RCC 7860 (cell line): ENCODE measurements at places on chromosomes 13 and 19.

DNA sequence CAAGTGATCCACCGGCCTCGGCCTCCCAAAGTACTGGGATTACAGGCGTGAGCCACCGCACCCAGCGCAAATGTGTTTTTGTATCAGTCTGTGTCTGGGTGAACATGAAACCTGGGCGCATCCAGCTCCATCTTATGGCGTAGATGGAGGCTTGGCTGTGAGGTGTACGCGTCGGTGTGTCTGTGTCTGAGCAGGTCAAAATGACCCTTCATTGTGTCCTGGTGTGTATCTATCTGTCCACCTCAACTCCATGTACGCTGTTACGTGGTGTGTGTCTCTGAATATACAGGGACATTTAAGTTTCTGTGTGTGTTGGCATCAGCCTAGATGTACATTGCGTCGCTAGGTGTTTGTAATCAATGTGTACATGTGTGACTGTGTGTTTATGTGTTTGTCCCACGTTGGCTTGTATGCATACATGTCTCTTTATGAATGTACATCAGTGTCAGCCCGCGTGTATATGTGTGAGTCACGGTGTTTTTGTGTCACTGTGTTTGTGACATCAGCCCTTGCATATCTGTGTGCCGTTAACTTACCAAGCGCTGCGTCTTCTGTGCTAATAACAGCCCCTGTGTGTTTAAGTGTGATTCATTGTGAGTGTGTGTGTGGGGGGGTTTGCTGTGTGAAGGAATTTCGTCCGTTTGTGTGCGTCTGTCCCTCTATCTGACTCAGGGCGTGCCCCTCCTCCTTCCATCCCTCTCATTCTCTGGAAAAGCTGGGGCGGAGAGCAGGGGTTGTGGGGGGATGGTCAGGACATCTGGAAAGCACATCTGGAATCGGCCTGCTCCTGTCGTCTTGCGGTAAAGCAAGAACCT is 6.4 kb downstream of the AXL start:
- DNase-seq = peak; percentile 99

DNA sequence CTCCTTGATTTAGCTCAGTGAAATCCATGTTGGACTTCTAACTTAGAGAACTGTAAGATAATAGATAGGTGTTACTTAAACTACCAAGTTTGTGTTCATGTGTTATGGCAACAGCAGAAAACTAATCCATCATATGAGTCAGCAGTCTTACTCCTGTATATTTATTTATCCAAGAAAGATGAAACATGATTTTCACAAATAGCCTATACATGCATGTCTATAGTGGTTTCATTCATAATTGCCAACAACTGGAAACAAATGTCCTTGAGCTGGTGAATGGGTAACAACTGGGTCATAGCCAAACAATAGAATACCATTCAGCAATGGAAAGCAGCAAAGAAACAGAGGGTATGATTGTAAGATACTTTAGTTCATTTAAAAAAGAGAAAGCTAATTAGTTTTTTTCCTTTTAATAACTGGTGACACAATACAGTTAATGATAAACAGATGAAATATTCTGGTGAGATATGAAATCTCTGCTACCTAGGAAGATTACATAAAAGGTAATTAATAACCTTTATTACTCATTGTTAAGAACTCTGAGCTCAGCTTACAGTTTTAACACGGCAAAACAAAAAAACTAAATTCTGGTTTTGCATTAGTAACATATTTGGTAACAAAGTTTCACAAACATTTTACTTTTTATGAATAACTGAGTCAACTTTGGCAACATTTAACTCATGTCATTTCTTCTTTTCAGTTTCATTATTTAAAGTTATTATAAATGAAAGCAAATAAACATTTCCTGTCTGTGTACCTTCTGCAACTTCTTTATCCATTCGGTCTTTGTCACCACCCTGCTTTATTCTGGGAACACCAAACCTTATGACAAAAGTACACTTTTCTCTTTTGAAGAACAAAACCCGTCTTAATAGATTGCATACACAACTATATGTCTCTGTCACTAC is 181.3 kb downstream of the LIG4 start:
- no peak for DNase-seq

DNA sequence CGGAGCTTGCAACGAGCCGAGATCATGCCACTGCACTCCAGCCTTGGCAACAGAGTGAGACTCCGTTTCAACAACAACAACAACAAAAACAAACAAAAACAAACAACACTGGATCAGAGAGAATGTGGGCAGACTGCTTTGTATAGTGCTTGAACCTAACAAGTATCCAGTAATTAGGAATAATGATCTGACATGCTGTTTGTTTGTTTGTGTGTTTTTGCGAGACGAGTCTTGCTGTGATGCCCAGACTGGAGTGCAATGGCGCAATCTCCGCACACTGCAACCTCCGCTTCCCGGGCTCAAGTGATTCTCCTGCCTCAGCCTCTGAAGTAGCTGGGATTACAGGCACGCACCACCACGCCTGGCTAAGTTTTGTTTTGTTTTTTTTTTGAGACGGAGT is 14.0 kb downstream of the SAE1 start:
- no peak for DNase-seq

DNA sequence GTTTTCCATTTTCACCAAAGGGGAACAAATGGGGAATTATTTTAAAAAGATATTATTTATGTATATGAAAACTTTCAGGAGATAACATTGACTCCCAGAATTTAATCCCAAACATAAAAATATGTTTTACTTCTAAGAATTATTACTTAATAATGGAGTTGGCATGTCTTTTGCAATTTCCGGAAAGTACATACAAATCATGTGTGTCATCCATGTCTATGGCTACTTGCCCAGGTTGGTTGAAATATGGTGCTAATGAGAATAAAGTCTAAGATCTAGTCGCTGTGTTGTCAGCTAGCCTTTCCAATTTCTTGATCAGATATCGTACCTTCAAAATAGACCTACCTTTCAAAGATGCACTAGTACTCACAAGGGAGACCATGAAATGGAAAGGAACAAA is 1003.2 kb upstream of the PCDH20 start:
- no peak for DNase-seq

- no peak for DNase-seq
These were observed 46.6 kb downstream of the GARRE1 start for GRCh38 chr19:34300962-34301361.

- no peak for DNase-seq
These were observed 177.2 kb downstream of the LMO7 start for GRCh38 chr13:75813323-75813722.

GRCh38 chr19:45927565-45928261 is 13.1 kb upstream of the NANOS2 start:
- DNase-seq = peak; percentile 61

- no peak for DNase-seq
These were observed 113.3 kb upstream of the KL start for GRCh38 chr13:32902874-32903273.

DNA sequence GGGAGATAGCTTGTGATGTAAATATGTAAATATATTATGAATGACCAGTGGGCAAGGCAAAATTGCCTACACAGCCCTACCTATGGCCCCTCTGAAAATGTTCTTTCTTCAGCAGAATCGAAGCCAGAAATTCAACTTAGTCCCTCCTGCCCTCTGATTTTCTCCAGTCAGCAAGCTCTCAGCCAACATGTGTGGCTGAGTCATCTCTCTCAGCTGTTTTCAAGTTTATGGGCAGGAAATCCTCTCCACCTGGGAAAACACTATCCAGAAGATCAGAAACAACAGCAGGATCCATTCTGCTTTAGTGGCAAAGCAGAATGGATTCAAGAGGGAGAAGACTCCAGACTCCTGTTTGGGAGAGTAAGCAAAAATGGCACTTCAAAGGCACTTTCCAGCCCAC is 8.9 kb upstream of the ZNF527 start:
- DNase-seq = no peak

DNA sequence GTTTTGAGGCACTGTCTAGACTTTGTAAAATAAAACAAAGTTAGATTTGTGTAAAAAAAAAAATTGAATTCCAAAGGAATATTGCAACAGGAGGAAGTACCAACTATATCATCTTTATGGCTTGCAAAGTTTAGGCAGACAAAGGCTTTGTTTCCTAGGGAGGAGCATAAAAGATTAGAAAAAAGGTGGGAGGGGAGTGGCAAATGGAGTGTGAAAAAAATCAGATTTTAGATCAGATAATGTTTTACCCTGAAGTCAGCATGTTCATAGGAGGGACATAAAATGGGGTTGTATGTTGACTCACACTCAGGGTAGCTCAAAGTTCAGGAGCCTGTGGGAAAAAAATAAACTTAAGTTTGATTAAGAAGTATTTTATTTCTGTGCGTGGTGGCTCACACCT is 3.7 kb downstream of the ZNF85 start:
- no peak for DNase-seq

GRCh38 chr13:46388846-46389245 is 1.8 kb upstream of the RUBCNL start:
- no peak for DNase-seq

GRCh38 chr13:30978981-30979956 is 46.8 kb downstream of the TEX26 start:
- DNase-seq = no peak

DNA sequence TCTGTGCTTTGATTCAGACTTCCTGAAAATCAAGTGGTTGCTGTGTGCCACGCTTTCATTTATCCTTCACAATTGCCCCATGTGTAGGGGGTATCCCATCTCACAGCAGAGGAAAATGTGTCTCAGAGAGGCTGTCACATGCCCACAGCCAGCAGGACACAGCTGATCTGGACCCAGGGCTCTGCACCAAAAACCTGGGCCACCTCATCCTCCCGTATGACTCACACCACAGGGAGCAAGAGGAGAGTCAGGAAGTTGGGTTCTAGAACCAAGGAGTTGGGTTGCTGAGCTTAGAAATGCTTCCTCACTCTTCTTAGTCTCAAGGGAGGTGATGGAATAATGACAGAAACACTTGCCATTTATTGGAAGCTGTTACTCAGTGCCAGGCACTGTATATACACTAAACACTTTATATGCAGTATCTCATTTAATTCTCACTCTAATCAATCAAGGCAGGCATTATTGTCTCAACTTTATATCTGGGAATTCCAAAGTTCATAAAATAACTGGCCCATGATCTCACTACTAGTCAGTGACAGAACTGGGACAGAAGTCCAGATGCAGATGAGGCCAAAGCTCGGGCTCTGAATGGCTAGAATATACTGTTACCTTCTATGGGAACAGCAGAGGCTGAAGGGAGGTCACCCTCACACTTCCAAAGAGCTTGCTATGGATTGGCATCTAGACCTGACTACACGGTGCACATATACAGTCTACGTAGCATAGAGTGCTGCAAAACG is 47.7 kb upstream of the ATP12A start:
- DNase-seq = no peak

DNA sequence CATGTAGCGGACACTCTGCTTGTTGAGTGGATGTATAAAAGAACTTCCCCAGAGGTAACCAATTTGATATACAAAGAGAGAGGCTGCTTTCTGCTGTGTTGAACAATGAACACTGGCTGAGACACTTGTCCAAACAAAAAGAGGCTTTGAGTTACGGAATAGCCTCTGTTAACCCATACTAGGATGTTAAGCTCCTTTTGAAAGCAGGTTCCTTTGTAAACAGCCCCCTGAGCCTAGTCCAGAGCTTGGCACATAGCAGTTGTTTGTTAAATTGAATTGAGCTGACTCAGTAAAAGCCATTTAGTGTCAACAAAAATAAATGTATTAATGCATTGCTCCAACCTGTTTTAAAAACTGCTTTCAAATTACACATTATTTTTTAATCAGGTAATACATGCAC is 200.1 kb downstream of the MZT1 start:
- no peak for DNase-seq

DNA sequence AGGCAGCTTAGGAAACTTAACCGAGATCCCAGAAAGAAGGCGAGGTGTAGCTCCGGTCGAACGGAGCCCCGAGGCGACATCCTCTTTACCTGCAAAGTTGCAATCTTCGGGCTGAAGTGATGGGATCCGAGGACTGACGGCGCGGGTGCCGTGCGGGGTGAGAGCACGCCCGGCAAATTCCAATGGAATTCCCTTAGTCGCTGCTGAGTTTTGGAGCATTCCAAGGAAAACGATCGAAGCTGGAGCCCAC is 141 bp downstream of the TRPC4 start:
- DNase-seq = peak; percentile 4

DNA sequence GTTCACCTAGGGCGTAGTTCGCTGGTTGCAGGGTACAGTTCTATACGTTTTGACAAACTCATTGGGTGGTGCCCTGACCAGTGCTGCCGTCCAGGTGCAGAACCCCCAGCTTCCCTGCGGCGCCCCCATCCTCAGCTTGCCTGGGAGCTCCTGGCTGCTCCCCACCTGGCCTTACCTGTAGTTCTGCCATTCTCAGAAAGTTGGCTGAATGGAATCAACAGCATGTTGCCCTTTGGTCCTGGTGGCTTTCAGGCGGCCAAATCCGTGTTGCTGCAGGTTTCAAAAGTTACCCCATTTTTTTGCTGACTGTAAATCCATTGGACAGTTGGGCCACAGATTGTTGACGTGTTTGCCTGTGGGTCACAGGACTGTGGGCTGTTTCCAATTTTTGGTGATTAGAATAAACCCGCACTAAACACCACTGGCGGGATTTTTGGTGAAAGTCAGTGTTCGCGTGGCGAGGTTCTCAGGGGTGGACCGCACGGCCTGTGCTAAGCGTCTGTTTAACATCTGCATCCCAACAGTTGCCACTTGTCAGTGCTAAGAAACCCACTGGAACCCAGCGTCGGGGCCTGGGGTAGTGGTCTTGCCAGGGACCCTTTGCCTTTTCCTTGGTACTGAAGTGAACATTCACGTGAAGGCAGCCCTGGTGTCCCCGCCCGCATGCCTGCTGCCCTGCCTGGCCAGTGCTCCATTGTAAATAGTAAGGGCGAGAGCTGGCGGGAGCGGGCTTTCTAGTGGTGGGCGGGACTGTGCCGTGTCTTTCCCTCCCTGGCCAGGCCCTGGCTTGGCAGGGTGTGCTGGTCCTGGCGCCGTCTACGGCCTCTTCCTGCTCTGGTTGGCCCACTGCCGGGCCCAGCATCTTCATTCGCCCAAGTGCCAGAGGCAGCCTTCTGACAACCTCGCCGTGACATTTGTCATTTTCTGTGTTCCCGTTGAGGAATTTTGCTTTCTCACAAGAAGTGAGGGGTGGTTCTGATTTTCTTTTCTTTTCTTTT is 3.3 kb downstream of the DOT1L start:
- no peak for DNase-seq

GRCh38 chr19:4541114-4541805 is 1.4 kb upstream of the LRG1 start:
- no peak for DNase-seq

- no peak for DNase-seq
These were observed 92.3 kb upstream of the UQCRFS1 start for GRCh38 chr19:29305268-29305667.

DNA sequence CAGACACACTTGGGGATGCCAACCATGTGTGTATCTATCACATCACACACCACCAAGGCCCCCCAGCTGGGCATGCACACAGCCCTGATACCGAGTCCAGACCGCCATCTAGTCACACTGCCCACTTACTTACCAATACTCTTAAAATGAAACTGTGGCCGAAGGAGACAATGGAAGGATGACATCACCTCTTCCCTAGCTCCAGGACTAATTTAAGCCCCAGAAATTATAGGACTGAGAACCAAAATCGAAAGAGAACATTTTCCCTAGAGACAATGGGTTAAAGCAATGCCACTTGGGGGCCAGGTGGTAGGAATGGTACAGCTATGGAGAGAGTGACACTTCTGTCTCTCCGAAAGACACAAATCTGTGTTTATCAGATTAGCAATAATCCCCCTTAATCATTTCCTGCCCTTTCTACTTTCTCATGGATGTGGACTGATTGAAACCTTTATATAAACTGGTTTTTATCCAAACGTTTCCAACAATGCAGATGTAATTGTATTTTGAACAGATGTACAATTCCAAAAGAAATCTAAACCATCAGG is 663 bp upstream of the GGACT start:
- no peak for DNase-seq

GRCh38 chr13:75798353-75799255 is 162.5 kb downstream of the LMO7 start:
- peak; percentile 41 for DNase-seq
